ENCODE measurements at places on chromosomes 5 and 9.

- no peak for DNase-seq
Observed at GRCh38 chr9:71608021-71608420, 160.3 kb downstream of the CEMIP2 start.

- no peak for DNase-seq
Observed at GRCh38 chr5:123557907-123558306, 45.9 kb downstream of the CSNK1G3 start.

DNA sequence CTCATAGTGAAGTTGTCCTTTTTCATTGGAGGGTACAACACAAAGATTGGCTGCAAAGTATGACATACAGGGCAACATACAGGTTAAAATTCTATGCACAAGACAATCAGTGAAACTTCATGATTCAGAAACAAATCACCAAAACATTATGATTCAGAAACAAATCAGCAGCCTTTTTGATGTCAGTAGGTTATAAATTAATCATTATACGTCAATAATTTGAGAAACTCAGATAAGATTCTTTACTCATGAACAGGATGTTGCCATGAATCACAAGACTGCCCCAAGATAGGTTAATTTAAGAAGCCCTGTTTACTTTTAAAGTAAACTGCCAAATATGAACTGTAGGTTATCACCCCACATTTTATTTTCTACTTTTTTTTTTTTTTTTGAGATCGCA, 62.2 kb upstream of the IL33 start:
- no peak for DNase-seq

GRCh38 chr9:2138646-2139045, 123.5 kb downstream of the SMARCA2 start:
- DNase-seq, result no peak
